ENCODE measurements at places on chromosomes 1 and 21.

- peak; percentile 15 for DNase-seq
Measured at GRCh38 chr1:182330303-182330702, 61.3 kb downstream of the GLUL start.

DNA sequence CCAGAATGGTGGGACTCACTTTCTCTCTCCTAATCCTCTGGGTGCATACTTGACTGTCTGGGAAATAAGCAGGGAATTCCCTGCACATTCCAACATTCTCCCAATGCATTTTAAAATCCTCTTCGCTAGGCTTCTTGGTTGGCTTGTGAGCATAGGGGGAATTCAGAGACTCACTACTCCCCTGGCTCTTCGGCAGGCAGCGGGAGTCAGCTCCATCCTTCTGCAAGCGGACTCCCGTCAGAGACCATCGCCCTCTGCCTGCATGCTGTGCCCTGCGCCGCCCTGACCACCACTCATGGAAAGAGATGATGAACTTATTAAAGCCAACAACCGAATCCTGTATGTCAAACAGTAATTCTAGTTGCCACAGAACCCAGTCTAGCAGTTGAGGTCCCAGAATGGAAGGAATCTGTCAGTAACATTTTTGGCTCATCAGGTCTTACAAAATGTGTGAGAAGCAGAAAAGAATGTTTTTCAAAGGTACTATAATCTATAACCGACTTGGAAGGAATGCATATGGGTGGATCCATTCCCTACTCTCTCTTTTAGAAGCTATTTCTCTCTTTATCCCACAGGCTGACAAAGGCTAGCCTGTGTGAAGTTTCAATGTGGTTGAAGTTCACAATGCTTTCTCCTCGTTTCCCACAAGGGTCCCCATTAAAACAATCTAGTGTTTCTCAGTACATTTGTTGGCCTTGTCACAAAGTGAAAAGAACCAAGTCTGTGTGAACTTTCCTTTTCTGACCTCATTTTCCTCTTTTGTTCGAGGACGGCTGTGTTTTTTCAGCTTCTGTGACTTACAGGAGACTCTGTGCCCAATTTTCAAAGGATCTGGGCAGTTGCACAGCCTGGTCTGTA, 119.1 kb upstream of the ADAR start:
- no peak for DNase-seq

DNA sequence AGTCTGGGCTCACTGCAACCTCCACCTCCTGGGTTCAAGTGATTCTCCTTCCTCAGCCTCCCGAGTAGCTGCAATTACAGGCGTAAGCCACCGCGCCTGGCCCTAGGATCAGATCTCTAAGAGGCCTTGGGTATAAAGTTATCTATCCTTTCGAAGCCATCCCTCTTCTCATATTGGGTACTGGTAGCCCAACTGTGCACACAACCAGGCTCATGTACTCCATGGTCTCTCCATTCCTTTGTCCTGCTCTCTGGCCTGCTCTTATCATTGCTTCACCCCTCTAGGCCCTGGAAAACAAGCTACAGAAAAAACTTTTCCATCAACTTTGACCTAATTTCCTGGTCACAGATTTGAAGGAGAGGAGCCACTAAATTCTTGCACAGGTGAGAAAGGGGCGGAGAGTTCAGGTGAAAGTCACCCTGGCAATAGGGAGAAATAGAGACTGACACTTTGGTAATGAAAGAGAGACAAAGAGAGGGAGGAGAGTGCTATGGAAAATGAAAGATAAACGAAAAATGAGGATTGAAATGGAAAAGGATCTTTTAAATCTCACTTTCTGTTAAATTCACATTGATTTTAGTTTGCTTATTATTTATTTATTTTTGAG, 6.0 kb downstream of the TXNIP start:
- peak; percentile 33 for DNase-seq

GRCh38 chr1:239587066-239587465, 200.7 kb downstream of the CHRM3 start:
- peak; percentile 39 for DNase-seq

DNA sequence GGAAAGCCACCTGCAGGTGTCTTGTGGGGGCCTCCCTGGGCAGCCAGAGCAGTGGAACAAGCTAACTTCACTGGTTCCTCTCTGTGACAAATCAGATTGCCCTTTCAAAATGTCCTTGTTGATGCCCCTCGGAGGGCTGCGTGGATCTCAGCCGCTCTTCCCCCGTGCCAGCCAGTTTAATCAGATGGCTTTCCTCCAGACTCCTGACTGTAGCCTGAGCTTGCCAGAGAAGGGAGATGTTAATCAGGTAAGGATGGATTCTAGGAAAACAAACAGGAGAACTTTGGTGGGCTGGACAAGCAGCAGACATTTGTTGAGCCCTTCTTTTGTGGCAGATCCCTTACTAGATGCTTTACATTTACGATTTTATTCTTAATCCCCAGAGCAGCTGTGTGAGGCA, 88.2 kb downstream of the DMRTA2 start:
- no peak for DNase-seq

GRCh38 chr1:53046930-53047329, 15.1 kb upstream of the PODN start:
- no peak for DNase-seq

- peak; percentile 54 for DNase-seq
Measured at GRCh38 chr1:111505641-111506119, 2.2 kb upstream of the ADORA3 start.

Measured in activated CD4-positive, alpha-beta T cell treated with anti-CD3 and anti-CD28 coated beads for 36 hours (primary cell).